ENCODE measurements at places on chromosomes 2 and 18.

- DNase-seq, result no peak
Measured at GRCh38 chr2:12935796-12936195, 219.1 kb downstream of the TRIB2 start.

- no peak for DNase-seq
Measured at GRCh38 chr2:43082903-43083677, 143.3 kb downstream of the ZFP36L2 start.

GRCh38 chr2:10876963-10877362 is 34.8 kb upstream of the KCNF1 start:
- DNase-seq, result no peak

GRCh38 chr2:109229094-109229675 is 100.2 kb downstream of the SH3RF3 start:
- DNase-seq, result no peak

DNA sequence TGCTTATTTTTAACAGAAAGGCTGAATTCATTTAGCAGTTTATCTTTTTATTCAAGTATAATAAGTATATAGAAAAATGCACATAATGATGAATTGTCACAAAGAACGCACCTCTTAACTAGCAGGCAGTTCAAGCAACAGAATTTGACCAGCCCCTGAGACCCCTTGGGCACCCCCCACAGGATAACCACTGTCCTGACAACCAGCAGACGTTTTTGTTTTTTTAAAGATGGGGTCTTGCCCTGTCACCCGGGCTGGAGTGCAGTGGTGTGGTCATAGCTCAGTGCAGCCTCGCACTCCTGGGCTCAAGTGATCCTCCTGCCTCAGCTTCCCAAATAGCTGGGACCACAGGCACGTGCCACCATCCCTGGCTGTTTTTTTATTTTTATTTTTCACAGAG is 14.0 kb downstream of the PRELID3A start:
- no peak for DNase-seq

GRCh38 chr2:72085036-72085435 is 62.6 kb downstream of the CYP26B1 start:
- no peak for DNase-seq

DNA sequence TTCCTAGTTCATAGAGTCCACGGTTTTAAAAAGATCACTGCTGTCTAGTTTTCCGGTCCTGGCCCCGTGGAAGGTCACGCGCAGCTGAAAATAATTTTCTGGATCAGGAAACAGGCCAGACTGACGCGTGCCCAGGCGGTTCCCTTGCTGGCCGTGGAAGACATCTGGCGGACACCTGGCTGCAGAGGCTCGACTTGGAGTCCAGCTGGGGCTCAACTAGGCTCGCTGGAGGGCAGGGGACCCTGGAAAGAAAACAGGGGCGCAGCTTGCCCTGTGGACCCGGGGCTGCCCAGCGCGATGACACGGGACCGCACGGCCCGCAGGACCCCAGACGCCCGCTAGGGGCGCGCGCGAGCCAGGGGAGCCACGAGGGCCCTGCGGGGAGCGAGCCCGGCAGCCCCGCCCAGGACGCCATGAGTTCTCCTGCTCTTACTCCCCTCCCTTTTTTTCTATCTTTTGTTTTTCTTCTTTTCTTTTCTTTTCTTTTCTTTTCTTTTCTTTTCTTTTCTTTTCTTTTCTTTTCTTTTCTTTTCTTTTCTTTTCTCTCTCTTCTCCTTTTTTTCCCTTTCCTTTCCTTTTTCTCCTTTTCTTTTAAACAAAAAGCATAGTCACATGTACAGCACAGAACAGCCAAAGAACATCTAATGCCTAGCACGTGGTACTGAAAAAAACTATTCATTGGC is 43.2 kb upstream of the UBE2F start:
- DNase-seq, result peak; percentile 75

- no peak for DNase-seq
Measured at GRCh38 chr18:37611614-37612279, 46.1 kb upstream of the CELF4 start.

- no peak for DNase-seq
Measured at GRCh38 chr2:6986912-6987361, 69.7 kb downstream of the RNF144A start.

DNA sequence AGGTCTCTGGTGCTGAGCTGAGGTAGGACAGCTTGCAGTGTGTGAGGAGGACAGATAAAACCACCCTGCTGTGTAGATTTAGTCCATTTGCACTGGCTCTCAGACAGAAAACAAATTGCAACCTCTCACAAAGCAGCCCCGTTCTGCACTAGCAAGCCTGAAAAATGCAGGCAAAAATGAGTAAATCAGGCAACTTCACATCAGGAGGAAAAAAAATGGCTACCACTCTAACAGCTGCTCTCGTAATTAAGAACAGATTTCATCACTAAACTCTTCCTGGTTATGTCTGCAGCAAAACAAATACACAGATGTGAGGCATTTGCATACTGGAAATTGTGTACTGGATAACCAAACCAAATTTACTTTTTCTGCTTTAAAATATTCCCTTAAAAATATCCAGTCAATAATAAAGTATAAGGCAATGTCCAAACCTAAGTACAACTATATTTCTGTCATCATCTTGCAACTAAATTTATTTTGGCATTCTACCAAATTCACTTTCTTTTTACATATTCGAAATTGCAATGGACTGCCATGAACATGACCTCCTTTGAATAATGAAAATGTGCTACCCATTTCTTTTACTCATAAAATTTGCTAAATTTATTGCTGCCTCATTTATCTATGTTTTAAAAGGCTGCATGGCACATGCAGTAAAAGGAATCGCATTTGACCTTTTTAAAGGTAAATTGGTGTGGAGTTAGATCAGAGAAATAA is 157.4 kb downstream of the AFF3 start:
- no peak for DNase-seq

DNA sequence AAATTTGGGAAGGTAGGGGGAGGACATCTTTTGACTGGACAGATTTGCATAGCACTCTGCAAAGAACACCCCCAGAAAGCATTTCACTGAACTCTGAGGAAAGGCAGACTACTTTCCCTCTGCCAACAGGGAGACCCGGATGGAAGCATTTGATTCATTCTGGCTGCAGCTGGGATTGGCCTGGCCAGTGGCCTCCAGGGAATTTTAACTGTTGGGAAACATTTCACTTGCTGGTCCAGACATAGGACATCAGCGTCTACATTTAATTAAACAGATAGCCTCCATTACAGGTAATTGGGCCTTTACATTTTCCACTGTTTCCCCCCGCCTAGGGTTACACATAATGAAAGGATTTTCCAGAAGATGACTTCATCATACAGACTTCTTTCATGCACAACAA is 92.8 kb downstream of the MARCHF4 start:
- DNase-seq, result no peak

- DNase-seq, result no peak
Measured at GRCh38 chr2:219123356-219124135, 37.1 kb downstream of the NHEJ1 start.

GRCh38 chr18:5717256-5717655 is 173.5 kb upstream of the EPB41L3 start:
- DNase-seq, result no peak

DNA sequence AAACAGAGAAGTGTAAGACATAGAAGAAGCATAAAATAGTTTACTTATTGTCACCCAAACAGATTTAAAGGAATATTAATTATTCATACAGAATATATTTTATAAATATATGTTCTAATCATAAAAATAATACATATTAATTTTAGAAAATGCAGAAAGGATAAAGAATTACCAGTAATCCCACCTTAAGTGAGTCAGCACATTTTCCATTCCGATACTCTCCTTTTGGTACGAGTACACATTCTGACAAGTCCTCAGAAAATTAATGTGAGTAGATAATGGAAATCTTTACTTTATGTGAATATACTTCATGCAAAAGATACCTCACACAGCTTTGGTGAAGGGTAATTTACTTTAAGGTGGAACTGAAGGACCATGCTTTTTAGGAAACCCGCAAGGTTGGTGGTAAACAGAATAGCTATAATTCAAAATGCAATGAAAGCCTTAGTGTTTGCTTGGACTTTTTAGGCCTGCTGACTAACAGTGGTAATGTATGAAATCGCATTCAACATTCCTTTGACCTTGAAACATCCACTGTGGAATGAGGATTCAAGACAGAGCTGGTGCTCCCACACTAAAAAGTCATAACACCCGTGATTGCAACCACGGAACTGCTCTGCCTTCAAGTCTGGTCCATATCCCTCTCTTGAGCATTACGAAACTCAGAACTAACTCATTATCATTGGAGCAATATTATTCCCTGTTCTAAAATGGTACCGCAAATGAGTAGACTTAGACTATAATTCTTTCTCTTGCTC is 28.1 kb upstream of the HTR2B start:
- DNase-seq, result no peak

DNA sequence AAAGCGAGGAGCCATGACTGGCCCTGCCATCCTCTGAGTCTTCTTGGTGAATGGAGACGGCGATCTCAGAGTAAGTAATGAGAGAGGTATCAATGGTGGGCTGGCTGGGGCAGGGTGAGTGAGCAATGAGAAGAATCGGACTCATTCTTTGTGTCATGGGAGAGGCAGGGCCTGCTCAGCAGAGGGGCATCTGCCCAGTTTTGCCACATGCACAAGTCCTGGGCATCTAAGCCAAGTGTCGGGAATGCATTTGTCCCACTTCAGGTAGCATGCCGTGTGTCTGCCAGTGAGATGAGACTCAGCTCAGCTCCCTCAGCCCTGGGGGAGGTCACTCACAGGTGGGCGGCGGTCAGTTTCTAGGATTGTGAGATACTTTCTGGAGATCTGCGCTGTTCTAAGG is 791.0 kb upstream of the RAB6C start:
- DNase-seq, result no peak

DNA sequence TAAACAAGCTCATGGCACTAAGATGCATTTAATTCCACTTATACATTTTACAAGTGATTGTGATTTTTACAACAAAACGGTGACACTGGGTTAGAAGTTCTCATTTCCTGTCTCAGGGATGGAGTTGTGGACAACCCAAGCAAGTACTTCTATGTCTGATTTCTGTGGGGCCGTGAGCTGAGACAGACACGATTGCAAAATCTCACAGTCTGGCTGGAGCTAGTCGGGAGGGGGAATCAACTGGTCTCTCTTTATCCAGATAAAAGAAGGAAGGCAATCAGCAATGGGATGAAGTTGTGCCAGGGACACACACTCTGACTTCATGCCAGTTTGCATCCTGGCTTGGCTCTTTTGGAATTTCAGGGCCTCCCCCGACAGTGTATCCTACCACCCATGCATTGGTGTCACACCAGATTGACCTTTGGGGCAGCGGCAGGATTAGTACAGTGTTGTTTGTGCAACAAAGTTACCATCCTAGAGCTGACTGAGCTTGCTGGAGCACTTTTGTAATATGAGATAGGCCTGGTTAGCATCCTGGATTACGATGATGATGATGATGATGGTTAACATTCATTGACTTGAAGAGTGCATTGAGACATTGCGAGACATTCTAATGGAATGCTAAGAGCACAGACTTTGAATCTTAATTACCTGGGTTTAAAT is 98.8 kb downstream of the CTAGE1 start:
- DNase-seq, result no peak

GRCh38 chr18:49609256-49610021 is 47.6 kb downstream of the LIPG start:
- DNase-seq, result no peak

DNA sequence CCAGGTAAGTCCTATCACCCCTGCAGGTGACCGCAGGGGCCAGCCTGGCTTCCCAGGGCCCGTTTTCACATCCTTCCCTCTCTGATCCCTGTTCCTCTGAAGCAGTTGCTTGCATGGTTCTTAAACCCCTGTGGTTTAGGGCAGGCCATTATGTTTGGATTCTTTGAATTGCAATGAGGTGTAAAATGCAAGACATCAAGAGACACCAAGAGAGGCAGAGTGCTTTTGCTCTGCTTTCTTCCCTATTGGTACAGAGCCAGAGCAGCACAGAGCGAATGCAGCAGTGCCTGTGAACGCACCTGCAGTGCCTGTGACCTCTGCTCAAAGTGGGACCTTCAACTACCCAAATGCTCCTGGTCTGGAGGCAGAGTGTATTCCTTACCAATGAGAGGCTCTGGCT is 7.6 kb downstream of the RFX8 start:
- DNase-seq, result no peak

- DNase-seq, result no peak
Measured at GRCh38 chr2:103594823-103595222, 833.0 kb downstream of the TMEM182 start.

DNA sequence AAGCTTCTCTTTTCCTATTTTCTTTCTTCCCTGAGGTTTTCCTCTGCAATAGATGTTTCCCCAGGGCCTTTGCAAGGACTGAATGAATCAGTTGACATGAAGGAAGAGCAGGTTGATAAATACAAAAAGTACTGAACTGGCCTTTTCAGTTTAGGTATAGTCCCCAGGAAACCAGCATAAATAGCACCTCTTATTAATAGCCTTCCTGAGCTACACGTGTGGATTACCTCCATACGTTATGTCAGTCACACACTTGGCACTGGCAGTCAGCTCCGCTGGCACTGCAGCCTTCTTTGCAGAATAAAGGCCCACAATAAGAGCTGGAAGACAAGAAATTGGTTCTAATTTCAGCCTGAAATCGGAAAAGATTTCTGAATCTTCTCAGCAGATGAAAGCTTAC is 60.7 kb downstream of the KCTD18 start:
- no peak for DNase-seq

DNA sequence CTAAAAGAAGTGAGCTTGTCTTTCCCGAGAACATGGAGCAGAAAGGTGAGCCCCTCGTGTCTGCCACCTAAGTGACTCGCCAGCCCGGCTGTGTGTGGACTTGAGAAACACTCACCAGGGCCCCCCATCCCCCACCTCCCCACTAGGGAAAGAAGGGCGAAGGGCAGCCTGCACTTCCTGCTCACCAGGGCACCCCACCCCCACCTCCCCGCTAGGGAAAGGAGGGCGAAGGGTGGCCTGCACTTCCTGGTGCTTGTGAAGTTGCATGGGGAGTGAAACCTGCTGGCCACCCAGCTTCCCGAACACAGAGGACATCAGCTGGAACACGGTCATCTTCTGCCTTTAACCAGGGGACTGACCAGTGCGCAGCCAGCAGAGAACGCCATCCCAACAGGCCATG is 402.7 kb upstream of the SALL3 start:
- DNase-seq, result no peak

- DNase-seq, result no peak
Measured at GRCh38 chr2:86744152-86744551, 24.1 kb downstream of the RMND5A start.

- no peak for DNase-seq
Measured at GRCh38 chr2:76008001-76008702, 297.4 kb upstream of the GCFC2 start.

GRCh38 chr2:157246765-157247407 is 10.6 kb upstream of the GALNT5 start:
- DNase-seq, result no peak

- no peak for DNase-seq
Measured at GRCh38 chr2:219656526-219656925, 29.1 kb downstream of the SLC4A3 start.

Measured in activated naive CD4-positive, alpha-beta T cell (primary cell).